NCI-H2081 (cell line): ENCODE measurements at places on chromosomes 1 and 21.

- DNase-seq = no peak
Measured at GRCh38 chr1:228242409-228242808, 34.6 kb downstream of the OBSCN start.

DNA sequence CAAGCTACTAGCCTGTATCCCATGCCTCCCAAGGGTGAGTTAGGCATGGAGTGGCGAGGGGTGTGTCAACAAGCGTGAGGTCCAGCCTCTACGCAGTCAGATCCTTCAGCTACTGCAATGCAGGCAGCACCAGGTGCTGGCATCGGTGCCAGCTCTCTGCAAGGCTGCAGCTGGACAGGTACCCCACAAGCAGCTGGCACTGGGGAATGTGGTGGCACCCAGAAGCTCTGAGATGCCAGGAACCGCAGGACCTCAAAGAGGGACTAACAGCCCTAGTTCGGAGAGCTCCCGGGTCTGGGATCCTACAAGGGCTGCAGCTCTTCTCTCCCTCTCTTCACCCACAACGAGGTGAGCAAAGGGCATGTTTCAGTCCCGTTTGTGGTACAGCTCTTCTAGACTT is 974.5 kb downstream of the LTN1 start:
- DNase-seq = no peak

- DNase-seq = no peak
Measured at GRCh38 chr1:151510020-151510405, 1.2 kb upstream of the CGN start.

GRCh38 chr1:174068000-174068399 is 45.8 kb upstream of the RC3H1 start:
- DNase-seq = no peak

DNA sequence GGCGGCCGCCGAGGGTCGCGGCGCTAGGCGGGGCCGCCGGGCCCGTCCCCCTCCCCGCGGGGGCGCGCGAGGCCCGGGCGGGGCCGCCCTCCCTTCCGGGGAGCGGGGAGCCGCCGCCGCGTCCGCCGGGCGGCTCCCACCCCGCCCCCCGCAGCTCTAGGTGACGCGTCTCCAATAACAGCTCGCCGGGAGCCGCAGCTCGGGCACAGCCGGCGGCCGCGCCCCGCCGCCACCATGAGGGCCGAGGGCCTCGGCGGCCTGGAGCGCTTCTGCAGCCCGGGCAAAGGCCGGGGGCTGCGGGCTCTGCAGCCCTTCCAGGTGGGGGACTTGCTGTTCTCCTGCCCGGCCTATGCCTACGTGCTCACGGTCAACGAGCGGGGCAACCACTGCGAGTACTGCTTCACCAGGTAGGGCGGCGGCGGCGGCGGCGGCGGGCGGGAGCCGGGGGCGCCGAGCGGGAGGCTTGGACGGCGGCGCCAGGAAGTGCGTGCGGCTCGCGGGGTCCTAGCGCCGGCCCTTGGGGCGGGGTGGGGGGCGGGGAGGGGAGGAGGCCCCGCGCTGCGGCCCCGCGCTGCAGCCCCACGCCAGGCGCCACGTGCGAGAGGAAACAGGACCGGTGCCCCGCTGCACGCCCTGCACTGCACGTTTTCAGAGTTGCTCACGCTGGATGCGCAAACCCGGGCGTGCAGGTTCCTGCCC is at the start of gene SMYD2:
SMYD2 (plus strand) TSS at position 139 of the 699 bp plus-strand sequence; CDS start at position 235, 96 bp downstream.
- DNase-seq = peak; percentile 83

DNA sequence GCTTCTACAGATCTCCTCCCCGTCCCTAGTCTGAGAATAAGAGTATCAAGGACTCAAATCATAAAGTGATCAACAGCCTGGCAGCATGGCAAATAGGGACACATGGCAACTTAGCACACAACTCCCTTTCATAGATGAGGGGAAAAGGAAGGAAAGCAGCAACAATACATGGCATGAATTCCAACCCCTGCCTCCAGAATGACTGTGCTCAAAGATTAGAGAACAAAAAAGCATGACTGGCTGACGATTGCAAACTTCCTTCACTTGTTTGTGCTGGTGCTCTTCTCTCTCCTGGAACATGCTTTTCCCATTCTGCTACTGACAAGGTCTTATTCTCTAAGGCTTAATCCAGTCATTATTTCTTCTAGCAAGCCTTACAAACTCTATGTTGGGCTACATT is 11.5 kb downstream of the KTI12 start:
- DNase-seq = no peak

- DNase-seq = peak; percentile 63
Measured at GRCh38 chr1:153728305-153729066, 636 bp downstream of the INTS3 start.

GRCh38 chr1:109929170-109929569 is 18.5 kb downstream of the CSF1 start:
- no peak for DNase-seq

- DNase-seq = no peak
Measured at GRCh38 chr1:169044296-169044695, 62.2 kb upstream of the ATP1B1 start.

DNA sequence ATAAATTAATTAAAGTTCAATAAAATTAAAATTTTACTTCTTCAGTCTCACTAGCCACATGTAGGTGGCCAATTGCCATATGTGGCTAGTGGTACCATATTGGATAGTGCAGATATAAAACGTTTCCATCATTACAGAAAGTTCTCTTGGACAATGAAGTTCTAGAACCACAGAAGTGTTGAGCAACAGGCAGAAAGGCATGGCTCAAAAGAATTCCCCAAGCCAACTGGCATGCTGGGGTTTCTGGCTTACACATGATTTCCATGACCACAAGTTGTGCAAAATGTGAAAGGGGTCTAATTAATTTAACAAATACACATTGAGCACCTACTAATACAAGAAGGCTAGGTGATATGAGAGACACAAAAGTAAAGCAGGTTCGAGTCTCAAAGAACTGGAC is 72.2 kb upstream of the CDC42BPA start:
- no peak for DNase-seq

DNA sequence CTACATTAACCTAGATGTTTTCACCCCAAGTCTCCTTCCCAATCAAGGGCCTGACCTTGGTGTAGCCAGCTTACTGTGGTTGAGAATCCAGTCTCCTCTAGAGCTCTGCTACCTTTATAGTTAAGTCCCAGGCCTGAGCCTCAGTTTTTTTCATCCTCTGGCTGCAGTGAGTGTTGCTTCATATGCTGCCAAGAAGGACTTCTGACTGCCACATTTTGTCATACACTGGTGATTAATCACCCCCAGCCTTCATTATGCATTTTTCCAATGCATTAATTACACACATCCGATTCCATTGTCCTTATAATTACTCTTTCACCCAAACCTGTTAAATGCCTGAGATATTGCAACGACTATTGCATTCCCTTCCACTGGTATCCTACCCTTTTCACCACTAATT is 66.3 kb upstream of the FGGY start:
- DNase-seq = no peak

- peak; percentile 39 for DNase-seq
Measured at GRCh38 chr1:65812065-65812464, 19.4 kb downstream of the PDE4B start.

GRCh38 chr1:21955501-21956281 is 18.6 kb upstream of the HSPG2 start:
- DNase-seq = no peak

DNA sequence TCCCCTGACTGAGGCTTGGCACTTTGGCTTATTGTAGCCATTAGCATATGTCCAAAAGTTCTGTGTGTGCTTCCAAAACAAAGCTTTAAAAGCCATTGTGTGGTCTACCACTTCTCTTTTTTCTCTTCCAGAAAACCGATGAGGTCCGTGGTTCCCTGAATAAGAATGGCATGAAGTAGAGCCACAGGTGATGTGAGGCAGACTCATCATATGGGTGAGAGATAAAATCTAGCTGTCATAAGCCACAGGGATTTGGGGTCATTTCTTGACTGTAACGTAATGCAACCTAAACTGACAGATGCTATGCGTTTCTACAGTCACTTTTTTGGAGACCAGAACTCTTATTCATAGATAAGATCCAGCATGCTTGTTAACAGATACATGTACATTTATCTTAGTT is 7.0 kb upstream of the GREM2 start:
- DNase-seq = no peak

DNA sequence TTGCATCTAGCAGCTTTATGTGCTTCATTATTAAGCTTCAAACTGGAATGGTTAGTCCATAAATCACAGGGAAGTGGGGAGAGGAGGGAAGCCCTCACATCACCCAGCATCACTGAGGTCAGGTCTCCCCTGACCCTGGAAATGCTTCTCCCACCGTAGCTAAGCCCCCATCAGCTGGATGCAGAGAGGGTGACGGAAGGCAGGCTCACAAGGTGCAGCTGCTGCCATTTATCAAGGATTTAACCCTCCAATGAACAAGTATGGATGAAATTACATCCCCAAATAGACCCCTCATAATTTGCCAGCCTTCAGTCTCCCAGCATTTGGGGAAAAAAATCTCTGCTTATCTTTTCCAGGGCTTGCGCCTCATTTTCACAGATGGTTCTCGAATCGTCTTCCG is 60.8 kb downstream of the PGM1 start:
- no peak for DNase-seq

- no peak for DNase-seq
Measured at GRCh38 chr1:160682983-160683865, 28.4 kb downstream of the CD48 start.

DNA sequence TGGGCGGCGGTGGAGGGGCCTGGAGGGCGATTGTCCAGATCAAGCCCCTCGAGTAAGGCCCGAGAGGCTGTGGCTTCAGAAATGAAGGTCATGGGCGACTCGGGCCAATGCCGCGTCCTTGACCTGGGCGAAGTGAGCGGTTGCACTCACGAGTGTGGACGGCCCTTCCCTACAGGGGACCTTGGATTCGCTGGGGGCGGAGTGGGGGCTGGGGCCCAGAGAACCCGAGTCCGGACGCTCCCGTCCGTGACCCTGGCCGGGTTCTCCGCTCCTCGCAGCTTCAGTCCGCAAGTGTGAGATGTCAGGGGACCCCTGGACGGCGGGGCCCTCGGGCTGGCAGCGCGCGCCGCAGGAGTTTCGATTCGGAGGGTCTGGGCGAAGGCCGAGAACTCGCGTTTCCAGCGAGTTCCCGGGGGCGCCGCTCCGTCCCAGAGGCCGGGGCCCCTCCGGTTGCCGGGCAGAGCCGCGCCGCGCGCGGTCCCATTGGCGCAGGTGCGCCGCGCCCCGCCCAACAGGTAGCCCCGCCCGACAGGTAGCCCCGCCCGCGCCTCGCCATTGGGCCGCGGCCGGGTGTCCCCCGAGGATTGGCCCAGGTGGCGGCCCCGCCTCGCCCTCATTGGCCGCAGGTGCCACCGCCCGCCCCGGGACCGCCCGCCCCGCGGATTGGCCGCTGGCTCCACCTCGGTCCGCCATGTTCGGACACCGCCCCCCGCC is at the start of gene PRKCZ:
PRKCZ (plus strand) TSS at position 694 of the 714 bp plus-strand sequence. CDS start 220 bp downstream, outside the sequence.
- DNase-seq = peak; percentile 92

DNA sequence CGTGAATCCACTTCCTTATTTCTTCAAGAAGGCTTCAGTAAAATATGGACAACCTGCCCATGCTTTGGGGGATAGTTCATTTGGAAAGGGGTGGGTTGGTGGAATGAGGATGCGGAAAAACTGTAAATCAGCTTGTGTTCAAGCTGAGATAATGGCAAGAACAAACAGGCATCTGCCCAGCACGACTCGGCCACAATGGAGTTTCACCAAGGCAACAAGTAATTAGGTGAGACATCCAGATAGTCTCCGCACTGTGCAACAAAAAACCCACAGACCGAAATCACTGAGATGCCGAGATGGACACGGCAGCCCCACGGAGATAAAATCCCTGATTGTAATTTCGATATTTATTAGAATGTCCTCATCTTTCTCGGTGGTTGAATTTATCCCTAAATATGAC is 455.2 kb downstream of the AJAP1 start:
- DNase-seq = peak; percentile 54

- no peak for DNase-seq
Measured at GRCh38 chr1:231982871-231983587, 356.4 kb downstream of the DISC1 start.

- DNase-seq = no peak
Measured at GRCh38 chr1:21244154-21244553, 46.1 kb downstream of the ECE1 start.
